ENCODE measurements at places on chromosomes 13 and 19.

GRCh38 chr19:35559281-35559659, 4.2 kb downstream of the ATP4A start:
- DNase-seq, result no peak

DNA sequence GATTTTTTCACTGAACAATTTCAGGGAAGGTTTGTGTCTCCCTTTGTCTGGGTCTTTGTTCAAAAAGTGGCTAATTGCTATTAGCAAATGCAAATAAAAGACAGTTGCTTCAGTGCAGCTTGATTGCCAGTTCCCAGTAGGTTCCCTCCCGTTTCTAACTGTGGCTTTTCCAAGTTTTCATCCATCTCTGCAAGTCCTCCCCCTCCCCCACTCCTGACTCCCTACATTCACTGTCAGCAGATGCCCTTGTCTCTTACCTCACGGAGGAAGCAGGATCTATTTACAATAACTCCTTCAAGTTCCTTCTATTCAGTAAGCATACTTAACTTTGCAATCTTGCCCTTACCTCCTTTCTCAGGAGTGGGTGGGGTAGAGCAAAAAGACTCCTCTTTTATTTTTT, 55.4 kb upstream of the SCEL start:
- DNase-seq, result no peak

DNA sequence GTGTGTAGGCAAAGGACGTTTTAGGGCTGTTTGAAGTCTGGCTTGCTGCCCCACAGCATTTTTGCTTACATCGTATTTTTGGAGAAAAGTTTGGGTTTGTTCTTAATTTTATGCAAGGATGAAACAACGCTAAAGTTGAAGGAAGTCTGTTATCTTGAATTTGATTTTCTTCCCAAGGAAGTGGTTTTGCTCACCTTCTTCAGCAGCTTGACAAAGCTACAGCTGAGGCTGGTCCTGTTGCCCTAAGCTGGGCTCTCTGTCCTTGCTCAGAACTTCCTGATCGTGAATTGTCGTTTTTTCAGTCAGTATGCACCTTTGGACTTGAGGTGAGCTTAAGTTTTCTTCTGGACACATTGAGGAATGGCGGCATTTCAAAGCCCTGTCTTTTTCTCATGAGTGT, 62.1 kb upstream of the GSX1 start:
- DNase-seq, result no peak

GRCh38 chr13:59823486-59823885, 340.2 kb downstream of the DIAPH3 start:
- DNase-seq, result no peak

GRCh38 chr19:38142176-38143035, 81.6 kb downstream of the DPF1 start:
- peak; percentile 9 for DNase-seq

DNA sequence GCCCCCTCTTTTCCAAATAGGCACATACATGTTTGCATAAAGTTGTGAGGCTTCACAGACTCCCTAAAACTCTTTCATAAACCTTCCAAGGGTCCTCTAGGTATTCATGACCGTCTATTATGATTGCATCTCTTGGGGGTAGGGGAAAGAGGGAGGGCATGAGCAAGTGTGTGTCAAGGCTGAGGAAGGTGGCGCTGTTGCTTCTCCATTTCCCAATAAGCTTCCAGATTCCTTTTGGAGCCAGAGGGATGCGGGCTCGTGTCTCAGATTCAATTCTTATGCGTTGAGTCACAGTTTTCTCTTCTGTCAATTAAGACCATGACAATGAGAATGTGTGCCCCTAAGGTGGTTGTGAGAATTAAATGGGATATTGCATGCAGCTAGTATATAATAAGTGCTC, 51.0 kb upstream of the CYP2A7 start:
- DNase-seq, result no peak

GRCh38 chr13:41182231-41182630, 12.1 kb downstream of the KBTBD7 start:
- no peak for DNase-seq

- no peak for DNase-seq
These were observed 1.3 kb downstream of the PGLYRP1 start for GRCh38 chr19:46021531-46022041.

DNA sequence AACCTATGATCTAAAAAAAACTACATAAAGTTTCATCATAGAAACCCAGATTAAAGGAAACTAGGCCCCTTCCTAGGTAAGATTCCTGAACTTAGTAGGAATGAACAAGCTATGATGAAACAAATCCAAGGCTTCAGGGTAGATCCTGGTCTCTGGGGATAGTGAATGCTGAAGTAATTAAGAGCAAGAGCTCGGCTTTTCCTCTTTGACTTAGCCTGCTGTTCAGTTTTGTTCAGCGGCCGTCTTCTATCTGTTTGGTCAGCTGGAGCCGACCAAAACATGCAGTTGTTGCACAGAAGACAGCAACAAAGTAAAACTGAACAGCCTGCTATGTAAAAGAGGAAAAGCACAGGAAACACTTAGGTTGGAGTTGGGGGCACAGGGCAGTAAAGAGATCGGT, 44.1 kb upstream of the RFXAP start:
- DNase-seq, result no peak

- no peak for DNase-seq
These were observed 52.0 kb downstream of the DPF1 start for GRCh38 chr19:38172001-38172400.

GRCh38 chr19:3547301-3547731, 8.3 kb downstream of the TEKTIP1 start:
- peak; percentile 27 for DNase-seq

DNA sequence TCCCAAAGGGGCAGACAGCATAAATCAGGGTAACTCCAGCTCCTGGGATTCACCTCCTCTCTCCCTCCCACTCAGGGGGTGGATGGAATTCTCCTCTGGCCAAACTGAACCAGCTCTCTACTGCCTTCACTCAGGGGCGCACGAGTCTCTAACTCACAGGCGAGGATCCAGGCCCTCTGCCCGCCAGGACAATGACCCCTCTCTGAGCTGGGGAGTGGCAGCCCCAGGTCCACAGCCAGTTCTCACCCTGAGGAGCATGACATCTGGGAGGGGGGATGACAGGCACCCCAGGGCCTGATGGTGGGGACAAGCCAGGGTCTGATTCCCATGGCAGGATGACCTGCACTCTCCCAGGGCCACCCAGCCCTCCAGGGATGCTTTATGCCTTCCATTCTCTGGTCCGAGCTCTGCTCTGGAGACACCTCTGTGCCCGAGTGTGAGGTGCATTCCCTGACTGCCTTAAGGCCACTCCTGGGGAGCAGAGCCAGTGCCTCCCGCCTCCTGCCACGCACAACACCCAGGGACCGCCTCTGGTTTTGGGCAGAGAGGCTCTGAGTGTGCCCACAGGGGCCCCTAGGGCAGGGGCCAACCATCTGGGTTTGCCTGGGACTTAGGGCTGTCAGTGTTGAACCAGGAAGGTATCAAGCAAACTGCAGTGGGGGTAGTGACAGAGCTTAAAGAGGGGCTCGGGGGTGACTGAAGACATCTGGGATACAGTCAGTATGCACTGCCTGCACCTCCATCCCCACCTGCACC, 66.2 kb downstream of the GNG7 start:
- no peak for DNase-seq

DNA sequence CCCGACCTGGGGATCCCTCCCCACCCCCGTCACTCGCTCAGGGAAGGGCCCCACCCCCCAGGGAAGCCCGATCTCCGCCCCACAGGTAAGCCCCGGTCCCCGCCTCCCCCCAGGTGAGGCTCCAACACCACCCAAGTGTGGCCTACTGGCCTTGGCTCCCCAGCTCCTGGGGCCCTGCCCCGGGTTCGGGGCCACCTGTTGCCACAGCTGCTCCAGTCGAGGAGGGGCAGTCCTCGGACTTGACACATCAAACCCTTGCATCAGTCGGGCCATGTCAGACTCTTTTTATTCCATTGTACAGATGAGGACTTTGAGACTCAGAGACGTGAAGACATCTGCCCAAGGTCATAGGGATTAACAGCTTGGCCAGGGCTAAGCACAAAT, 512 bp downstream of the CC2D1A start:
- DNase-seq, result peak; percentile 26

Measured in activated gamma-delta T cell treated with Interleukin-2 at 50 U/mL for 16 hours (primary cell).